Myocyte (in vitro differentiated cells): ENCODE measurements at places on chromosomes 4 and X. TPM values are rescaled to one million over a fixed set of nuclear protein-coding genes. Genes with fewer than 3 reads are reported as not detected.

Gene RPA4
- total RNA-seq, result not detected in 2 replicates

Gene GABRQ
- total RNA-seq, result not detected in 2 replicates

Gene ENPP6
- total RNA-seq, result not detected in 2 replicates

Gene CDKL2
- total RNA-seq, result 0.10 and 0.59 TPM in 2 replicates

Gene HELT
- not detected in 2 replicates for total RNA-seq

Gene TRAPPC11
- 33.7 and 38.3 TPM in 2 replicates for total RNA-seq

Gene FAM184B
- not detected in 2 replicates for total RNA-seq

Gene TMEM154
- 0.10 and 0.24 TPM in 2 replicates for total RNA-seq

Gene FAM241A
- total RNA-seq, result 0.88 and 1.0 TPM in 2 replicates

Gene MAGEB4
- total RNA-seq, result not detected in 2 replicates

Gene PITX2
- total RNA-seq, result 66.1 and 140 TPM in 2 replicates

Gene ATP11C
- 13.6 and 24.6 TPM in 2 replicates for total RNA-seq

Gene CT45A10
- not detected in 2 replicates for total RNA-seq

Gene BEX1
- total RNA-seq, result 1.3 and 1.7 TPM in 2 replicates

Gene TLR10
- total RNA-seq, result not detected in 2 replicates

Gene FSTL5
- 0.05 and 0.19 TPM in 2 replicates for total RNA-seq

Gene SLC26A1
- 0.24 TPM in 1 of 2 replicates, not detected in the other for total RNA-seq

Gene ADH1C
- total RNA-seq, result not detected in 2 replicates

Gene ACOX3
- total RNA-seq, result 24.7 and 31.7 TPM in 2 replicates

Gene ADGRL3
- total RNA-seq, result 0.08 and 0.62 TPM in 2 replicates

Gene GAGE12H
- not detected in 2 replicates for total RNA-seq

Gene MMRN1
- not detected in 2 replicates for total RNA-seq

Gene RAB39B
- 0.16 TPM in 1 of 2 replicates, not detected in the other for total RNA-seq

Gene TMEM184C
- total RNA-seq, result 35.4 and 36.1 TPM in 2 replicates

Gene LPAR4
- 6.3 and 11.7 TPM in 2 replicates for total RNA-seq

Gene CA5B
- 4.1 and 4.7 TPM in 2 replicates for total RNA-seq

Gene UBQLN2
- total RNA-seq, result 17.2 and 23.2 TPM in 2 replicates

Gene DRD5
- total RNA-seq, result not detected in 2 replicates

Gene PABPC5
- total RNA-seq, result 4.0 and 4.7 TPM in 2 replicates

Gene MAGED1
- total RNA-seq, result 477 and 582 TPM in 2 replicates

Gene XAGE2
- not detected in 2 replicates for total RNA-seq

Gene MRPL1
- total RNA-seq, result 29.1 and 32.9 TPM in 2 replicates

Gene RADX
- 0.75 and 0.83 TPM in 2 replicates for total RNA-seq

Gene TREX2
- 0.78 and 1.5 TPM in 2 replicates for total RNA-seq

Gene CXCR3
- total RNA-seq, result not detected in 2 replicates

Gene EGF
- 12.3 and 16.2 TPM in 2 replicates for total RNA-seq

Gene PNCK
- 1.1 and 2.1 TPM in 2 replicates for total RNA-seq

Gene DNAAF6
- total RNA-seq, result not detected in 2 replicates

Gene SLC34A2
- total RNA-seq, result not detected in 2 replicates

Gene UGT2B17
- total RNA-seq, result 0.16 TPM in 1 of 2 replicates, not detected in the other

Gene SLC9B1
- total RNA-seq, result 1.1 and 2.4 TPM in 2 replicates

Gene PAK3
- not detected in 2 replicates for total RNA-seq

Gene ASB12
- 0.83 TPM in 1 of 2 replicates, not detected in the other for total RNA-seq

Gene FRAS1
- 18.3 and 21.0 TPM in 2 replicates for total RNA-seq

Gene GLRA3
- total RNA-seq, result not detected in 2 replicates

Gene EGFL6
- not detected in 2 replicates for total RNA-seq

Gene MAB21L2
- total RNA-seq, result 0.16 and 0.31 TPM in 2 replicates

Gene MAP7D2
- 0.05 TPM in 1 of 2 replicates, not detected in the other for total RNA-seq

Gene BOD1L1
- total RNA-seq, result 31.9 and 34.2 TPM in 2 replicates

Gene HTRA3
- 35.0 and 49.3 TPM in 2 replicates for total RNA-seq

Gene SMARCA1
- total RNA-seq, result 55.8 and 58.7 TPM in 2 replicates

Gene JAKMIP1
- 0.16 TPM in 1 of 2 replicates, not detected in the other for total RNA-seq

Gene ARL9
- total RNA-seq, result not detected in 2 replicates

Gene KIF4A
- total RNA-seq, result 0.27 and 0.36 TPM in 2 replicates

Gene SSX4B
- 0.64 and 0.78 TPM in 2 replicates for total RNA-seq

Gene ZNF81
- total RNA-seq, result 3.1 and 6.0 TPM in 2 replicates

Gene PRAF2
- 7.1 and 7.4 TPM in 2 replicates for total RNA-seq

Gene XAGE1A
- total RNA-seq, result not detected in 2 replicates

Gene NEK1
- total RNA-seq, result 11.2 and 11.8 TPM in 2 replicates

Gene ZCCHC18
- 0.26 and 0.40 TPM in 2 replicates for total RNA-seq
